Type B pancreatic cell (in vitro differentiated cells): ENCODE measurements at places on chromosomes 3 and 15.

GRCh38 chr3:44208568-44208967, 33.1 kb upstream of the TOPAZ1 start:
- H3K27ac ChIP-seq = no peak overlapping the region
- H3K27me3 ChIP-seq = peaks cover 35% of the 10 kb centered on the region
- DNase-seq = no peak
- no peaks in the 10 kb centered on the region for H3K4me1 ChIP-seq
- no peaks in the 10 kb centered on the region for H3K36me3 ChIP-seq

GRCh38 chr15:63048776-63049665, 6.5 kb downstream of the TPM1 start:
- H3K36me3 ChIP-seq = peaks cover 40% of the 10 kb centered on the region
- no peaks in the 10 kb centered on the region for H3K27me3 ChIP-seq
- peak overlapping the region; percentile 86 for H3K4me3 ChIP-seq
- peaks cover 84% of the 10 kb centered on the region for H3K4me1 ChIP-seq
- no peak for DNase-seq

GRCh38 chr15:74791007-74791406, 9.1 kb downstream of the CSK start:
- H3K36me3 ChIP-seq = no peaks in the 10 kb centered on the region
- H3K27me3 ChIP-seq = no peaks in the 10 kb centered on the region

GRCh38 chr3:152524198-152525140, 255.7 kb downstream of the MBNL1 start:
- H3K4me3 ChIP-seq = no peak overlapping the region
- H3K27ac ChIP-seq = no peak overlapping the region
- H3K36me3 ChIP-seq = no peaks in the 10 kb centered on the region
